Stimulated activated CD8-positive, alpha-beta memory T cell treated with anti-CD3 and anti-CD28 coated beads, Interleukin-4, amount 100 ng/mL, for 1 hour (primary cell): ENCODE measurements at places on chromosomes 5 and 9.

- no peak for DNase-seq
Observed at GRCh38 chr5:13708432-13708831, 236.1 kb downstream of the DNAH5 start.

- no peak for DNase-seq
Observed at GRCh38 chr5:68251804-68252522, 36.4 kb downstream of the PIK3R1 start.

GRCh38 chr5:52015760-52016159 is 632.5 kb downstream of the ISL1 start:
- no peak for DNase-seq

DNA sequence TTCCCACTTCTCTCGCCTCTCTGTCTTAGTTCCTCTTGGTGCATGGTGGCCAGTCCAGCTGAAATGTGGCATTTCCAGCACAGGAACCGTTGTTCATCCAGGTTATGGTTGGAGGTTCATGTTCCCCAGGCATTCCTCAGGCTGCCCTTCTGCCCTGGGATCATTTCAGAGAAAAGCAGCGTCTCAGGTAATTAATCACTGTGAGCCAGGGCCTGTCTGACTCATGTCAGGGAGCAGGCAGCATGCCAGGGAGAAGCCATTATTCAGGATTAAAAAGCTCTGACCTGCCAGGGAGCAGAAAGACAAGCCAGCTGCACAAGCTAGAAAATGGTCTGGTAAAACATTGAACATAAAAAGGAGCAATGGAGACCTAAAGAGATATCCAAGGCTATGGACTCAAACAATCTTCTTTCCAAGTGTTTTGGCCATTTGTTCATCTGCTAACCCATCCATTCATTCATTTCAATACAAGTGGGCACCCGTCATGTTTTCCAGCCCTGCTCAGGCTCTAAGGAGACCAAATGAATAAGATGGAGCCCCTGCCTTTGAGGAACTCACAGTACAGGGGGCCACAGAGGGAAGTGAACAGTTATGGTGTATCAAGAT is 241.4 kb downstream of the DRD1 start:
- no peak for DNase-seq

DNA sequence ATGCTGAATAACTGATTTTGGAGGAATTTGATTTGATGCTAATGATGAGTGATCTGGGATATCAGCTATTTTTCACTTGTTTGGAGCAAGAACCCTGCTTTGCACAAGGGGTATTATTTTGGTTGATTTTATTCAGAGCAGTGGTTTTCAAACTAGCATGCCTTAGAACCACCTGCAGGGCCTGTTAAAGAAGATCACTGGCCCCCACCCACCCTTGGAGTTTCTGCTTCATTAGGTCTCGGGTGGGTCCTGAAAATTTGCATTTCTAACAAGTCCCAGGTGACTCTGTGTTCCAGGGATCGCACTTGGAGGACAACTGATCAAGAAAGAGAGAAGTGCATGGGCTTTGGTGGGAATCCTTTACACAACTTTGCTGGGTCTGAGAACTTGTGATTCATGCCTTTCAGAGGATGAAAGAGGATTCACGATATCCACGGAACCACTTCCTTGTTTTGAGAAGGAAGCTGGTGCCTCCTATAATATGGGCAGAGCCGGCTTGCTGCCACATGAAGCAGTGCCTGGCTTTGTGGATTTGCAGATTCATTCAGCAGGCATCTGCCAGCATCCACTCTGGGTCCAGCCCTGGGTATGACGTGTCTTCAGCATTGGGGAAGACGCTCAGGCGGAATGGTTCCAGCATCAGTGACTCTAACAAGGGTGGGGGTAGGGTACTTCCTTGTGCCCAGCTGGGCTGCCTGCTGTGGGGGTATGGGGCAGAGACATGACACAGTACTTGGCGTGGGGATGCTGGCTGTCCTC is 106.6 kb upstream of the PITX1 start:
- DNase-seq, result no peak

DNA sequence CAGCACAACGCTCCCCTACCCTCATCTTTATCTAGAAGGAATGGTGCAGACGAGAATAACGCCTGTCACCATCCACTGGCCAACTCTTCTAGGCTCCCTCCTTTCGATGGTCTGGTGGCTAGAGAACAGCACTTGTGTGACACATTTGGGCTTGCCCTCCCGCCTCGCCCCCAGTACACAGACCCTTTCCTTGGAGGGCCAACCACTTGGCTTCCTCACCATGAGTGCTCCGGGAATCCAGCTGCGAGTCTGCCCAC is 1.4 kb downstream of the GNAQ start:
- DNase-seq, result no peak

DNA sequence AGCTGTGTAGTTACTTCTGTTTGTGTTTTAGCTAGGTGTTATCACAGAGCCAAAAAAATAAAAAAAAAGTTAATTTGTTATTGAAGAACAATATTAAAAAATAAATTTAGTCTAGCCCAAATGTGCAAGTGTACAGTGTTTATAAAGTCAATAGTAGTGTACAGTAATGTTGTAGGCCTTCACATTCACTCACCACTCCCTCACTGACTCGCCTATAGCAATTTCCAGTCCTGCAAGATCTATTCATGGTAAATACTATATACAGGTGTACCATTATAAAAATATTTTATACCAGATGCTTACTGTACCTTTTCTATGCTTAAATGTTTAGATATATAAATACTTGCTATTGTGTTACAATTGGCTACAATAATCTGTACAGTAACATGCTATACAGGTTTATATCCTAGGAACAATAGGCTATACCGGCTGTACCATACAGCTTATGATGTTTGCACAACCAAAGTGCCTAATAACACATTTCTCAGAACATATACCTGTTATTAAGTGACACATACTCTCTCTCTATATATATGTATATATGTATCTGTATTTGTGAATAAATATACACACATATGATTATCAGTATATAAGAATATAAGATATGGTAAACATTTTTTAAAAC is 341.4 kb upstream of the EDIL3 start:
- DNase-seq, result no peak

- DNase-seq, result no peak
Observed at GRCh38 chr5:168085261-168086031, 206.0 kb upstream of the WWC1 start.
